ENCODE measurements at places on chromosomes 3 and 15.

DNA sequence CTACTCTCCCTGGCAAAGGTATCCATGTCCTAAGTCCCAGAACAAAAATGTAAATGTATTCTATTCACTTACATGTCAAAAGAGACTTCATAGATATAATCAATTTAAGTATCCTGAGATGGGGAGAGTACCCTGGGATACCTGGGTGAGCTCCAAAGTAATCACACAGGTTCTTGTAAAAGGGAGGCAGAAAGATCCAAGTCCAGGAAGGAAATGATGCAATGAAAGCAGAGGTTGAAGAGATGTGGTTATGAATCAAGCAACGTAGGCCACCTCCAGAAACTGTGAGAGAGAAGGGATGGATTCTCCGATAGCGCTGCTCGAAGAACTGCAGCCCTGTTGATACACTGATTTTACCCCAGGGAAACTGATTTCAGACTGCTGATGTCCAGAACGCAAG is 93.9 kb upstream of the VGLL3 start:
- no peak for DNase-seq

DNA sequence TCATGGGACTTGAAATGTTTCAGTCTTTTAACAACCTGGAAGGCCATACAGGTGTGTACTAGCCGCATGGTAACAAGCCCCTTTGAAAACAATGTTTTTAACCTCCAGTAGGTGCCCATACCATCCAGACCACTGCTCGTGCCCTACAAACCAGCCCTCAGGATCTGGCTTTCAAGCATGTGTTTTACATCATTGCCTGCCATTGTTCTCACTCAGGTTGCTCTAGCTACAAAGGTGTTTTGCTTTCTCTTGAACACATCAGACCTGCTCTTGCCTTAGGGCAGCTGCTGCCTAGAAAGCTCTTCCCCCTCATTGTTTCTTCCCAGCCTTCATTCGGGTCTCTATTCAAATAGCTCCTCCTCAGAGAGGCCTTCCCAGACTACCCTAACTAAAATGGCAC is 32.3 kb upstream of the MAP3K13 start:
- no peak for DNase-seq

- no peak for DNase-seq
Measured at GRCh38 chr3:54631516-54632325, 296.1 kb downstream of the LRTM1 start.

- no peak for DNase-seq
Measured at GRCh38 chr3:181929501-181929900, 217.8 kb downstream of the SOX2 start.

DNA sequence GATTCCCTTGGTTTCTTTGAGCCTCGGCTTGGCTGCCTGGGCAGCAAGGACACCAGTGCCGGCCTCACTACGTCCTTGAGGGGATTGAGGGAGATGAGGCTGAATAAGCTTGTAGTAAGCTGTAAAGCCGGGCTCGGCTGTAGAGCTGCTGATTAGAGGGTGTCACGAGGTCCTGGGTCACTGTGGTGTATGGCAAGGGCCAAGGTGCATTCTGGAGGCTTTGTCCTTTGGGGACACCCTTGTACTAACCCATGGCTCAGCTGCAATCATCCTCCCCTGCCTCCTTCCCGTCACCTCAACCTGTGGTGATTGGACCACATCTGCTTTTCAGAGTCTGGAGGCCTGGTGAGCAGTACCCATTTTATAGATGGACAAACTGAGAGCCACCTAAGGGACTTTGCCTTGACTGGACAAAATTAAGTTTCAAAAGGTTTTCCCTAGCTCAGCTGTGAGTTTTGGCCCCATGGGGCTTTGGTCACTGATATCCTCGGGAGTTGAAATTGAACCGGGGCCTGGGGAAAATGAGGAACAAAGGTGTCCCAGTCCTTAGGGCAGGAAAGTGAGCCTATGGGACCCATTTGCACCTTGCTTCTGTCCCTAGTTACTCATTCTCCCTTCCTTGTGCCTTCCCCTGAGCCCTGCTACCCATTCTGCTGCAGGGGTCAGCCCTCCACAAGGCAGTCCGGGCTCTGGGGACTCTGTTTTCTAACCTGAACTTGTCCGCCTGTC is 2.4 kb downstream of the SLC6A6 start:
- DNase-seq, result no peak

DNA sequence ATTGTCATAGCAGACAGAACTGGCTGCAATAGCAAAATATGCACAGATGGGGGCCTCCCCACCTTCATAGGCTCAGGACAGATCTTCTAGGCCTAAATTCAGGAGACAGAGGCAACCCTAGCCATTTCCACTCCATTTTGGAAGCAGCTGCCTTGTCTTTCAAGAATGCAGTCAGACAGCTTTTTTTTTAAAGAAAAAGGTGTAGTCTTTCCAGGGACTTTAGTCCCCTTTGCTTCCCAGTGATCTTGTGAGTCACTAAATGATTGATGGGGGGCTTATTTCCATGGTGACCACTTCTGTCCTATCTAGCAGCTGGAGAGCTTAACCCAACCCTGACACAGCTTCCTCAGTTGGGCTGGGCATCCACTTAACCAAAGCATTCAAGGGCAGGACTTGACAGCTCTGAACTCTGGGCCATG is 165.9 kb downstream of the TPRG1 start:
- no peak for DNase-seq

- no peak for DNase-seq
Measured at GRCh38 chr3:196756732-196757131, 17.1 kb downstream of the PAK2 start.

GRCh38 chr3:16150285-16150684 is 24.2 kb upstream of the GALNT15 start:
- DNase-seq, result no peak

DNA sequence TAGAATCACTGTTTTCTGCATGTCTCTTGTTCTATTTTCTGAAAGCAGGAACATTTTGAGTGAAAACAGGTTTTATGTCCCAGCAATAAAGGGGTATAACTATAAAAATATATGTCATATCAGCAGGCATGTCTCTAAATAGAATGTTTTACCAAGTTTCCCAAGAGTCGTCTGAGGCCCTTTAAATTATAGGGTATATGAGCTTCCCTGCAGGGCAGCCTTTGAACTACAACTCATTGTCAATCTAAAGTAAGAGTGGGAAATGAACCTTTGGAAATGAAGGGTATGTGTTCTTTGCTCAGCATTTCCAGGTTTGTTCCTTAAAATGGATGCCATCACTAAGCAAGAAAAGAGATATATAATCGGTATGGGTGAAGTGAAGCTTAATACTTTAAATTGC is 138.6 kb downstream of the LSAMP start:
- no peak for DNase-seq

GRCh38 chr15:99076555-99077308 is 28.1 kb upstream of the SYNM start:
- DNase-seq, result peak; percentile 73

- DNase-seq, result peak; percentile 22
Measured at GRCh38 chr15:74907163-74907870, 666 bp upstream of the FAM219B start.

DNA sequence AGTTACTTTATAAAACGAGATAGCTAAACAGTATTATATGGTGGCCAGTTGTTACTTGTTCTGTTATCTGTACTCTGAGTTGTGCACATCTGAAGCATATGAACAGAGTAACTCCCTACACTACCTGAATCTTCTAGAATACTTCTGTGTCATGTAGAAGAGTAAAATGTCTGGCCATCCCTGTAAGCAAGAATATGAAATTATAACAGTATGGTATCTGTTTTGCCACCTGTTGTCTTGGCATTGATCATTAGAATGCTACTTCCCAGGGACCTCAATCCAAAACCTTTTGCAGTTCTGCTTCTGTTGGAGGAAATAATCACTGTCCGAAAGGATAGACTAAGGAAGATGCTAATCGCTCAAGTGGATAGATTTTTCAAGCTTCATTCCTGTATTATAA is 1.9 kb downstream of the TEX9 start:
- no peak for DNase-seq

DNA sequence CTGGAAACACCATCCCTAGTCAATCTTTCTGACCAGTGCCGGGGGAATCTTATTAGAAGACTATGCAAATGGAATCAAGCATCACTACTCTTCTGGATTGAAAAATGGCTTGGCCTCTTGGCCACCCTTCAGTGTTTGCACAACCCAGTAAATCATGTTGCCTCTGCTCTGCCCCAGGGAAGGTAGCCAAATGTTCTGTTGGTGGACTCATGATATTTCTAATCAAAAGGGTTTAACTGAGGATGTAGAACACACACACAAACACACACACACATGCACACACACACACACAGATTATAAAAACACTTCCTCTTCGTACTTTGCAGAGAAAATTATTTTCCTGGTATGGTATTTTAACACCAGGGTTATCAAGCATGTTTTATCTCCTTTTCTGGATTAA is 7.9 kb downstream of the RBP2 start:
- DNase-seq, result no peak

DNA sequence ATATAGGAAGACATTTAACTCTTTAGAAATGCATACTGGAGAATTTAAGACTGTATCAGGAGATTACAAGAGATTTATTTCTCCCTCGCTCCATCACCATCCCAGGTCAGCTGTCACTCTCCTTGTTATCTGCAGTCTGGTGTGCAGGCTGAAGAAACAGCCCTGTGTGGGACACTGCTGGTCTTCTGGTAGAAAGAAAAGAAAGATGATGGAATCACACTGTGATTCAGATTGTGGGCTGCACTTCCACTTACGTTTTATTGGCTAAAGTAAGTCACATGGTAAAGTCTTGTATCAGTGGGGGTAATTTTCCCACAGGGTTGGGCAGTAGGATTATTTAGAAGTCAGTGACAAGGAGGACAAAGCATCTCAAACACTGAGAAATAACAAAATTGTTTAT is 18.1 kb upstream of the ATP1B3 start:
- DNase-seq, result no peak

DNA sequence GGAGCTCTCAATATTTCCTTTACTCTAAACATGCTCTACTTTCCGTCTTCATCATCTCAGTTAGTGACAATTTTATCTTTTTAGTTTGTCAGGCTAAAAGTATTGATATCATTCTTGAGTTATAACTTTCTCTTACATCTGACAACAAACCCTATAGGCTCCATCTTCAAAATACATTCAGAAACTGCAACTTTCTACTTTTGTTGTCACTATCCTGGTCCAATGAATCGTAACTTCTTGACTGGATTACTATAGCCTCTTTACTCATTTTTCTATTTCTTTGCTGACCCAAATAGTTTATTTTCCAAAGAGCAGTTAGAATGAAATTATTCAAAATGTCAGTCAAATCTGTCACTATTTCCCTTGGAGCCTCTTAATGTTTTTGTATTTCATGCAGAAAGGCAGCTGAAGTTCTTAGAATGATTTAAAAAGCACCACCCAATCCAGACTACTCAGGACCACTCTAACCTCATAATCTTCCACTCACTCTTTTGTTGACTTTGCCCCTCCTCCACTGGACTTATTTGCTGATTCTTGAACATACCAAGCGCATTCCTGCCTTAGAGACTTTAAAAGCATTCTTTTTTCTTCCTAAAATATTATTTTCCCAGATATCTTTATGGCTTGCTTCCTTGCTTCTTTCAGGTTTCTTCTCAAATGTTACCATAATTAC is 119.9 kb upstream of the CBLB start:
- DNase-seq, result no peak

GRCh38 chr3:83093222-83093572 is 1331.8 kb upstream of the GBE1 start:
- no peak for DNase-seq

- no peak for DNase-seq
Measured at GRCh38 chr3:57077630-57078343, 17.3 kb downstream of the SPATA12 start.

DNA sequence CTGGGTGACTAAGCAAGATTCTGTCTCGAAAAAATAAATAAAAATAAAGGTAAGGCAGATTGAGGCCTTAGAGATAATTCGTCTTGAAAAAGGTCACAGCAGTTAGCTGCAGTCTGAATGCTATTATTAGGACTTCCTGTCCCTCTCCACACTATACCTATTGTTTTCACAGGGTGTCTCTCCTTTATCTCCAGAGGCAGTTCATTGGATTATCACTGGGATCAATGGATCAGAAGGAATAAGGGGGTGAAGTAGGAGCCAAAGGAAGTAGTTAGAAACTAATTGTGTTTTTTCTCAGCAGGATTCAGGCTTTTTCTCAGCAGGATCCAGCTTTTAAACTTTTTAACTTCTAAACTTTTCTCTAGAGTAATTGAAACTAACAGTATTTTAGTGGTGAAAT is 326.9 kb downstream of the IL5RA start:
- DNase-seq, result no peak

DNA sequence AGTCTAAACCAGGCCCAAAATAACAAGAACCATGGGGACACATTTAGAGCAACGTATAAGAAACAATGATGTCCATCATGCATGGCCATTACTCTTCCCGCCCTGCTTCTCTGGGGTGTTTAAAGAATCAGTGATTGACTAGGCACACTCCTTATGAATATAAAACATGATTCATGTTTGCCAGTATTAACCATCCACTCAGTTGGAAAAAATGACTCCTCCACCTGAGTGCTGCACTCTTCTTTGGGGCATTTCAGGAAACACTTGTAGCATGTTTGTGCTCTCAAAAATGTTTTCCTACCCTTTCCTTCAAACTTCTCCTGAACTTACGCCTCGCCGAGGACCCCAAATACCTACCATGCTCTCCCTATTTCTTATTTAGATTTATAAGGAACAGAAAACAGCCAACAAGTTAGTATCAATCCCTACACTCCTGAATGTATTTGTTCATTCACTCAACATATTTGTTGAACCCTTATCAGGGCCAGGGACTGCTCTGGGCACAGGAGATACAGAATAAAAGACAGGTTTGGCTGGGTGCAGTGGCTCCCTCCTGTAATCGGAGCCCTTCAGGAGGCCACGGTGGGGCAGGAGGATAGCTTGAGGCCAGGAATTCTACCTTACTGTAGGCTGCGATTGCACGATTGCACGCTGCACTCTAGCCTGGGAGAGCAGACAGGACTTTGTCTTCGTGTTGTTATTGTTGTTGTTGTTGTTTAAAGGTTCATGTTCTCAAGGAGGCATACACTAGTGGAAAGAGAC is 137.0 kb downstream of the TMCO5A start:
- no peak for DNase-seq

DNA sequence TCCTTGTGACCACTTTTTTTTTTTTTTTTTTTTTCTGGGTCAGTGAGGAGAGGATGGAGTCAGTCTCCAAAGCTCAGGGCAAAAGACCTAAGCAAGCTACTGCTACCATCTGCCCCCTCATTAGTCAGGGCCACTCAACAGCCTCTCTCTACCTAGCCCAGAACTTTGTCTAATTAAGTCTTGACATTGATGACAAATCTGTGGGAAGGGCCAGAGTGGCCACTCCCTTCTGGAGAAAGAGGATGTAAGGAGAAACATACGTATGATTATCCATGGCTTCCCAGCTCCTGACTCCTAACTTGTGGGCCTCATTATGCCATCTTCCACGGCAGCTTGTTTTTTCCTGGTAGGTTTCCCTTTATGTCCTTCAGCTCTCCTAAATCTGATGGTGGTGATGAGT is 37.9 kb downstream of the NR1I2 start:
- DNase-seq, result no peak

DNA sequence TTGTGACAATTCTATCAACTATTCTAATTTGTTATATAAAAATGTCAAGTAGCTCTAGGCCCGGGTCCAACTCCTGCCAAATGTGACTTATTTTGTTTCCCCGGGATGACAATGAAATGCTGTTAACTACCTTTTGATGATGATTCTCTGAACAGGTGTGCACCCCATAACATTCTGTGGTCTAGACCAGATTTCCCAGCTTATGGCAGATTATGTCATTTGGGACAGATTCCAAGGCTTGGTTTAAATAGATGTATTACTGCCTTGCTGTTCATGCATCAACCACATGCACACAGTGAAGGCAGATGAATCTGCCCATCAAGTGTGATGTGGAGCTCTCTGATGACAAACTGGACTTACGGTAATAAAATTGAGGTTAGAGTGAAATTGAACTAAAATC is 150.5 kb downstream of the MECOM start:
- no peak for DNase-seq

Measured in pancreas (tissue), 10 donors.